ENCODE measurements at places on chromosomes 2 and 18. TPM values are rescaled to one million over a fixed set of nuclear protein-coding genes. Genes with fewer than 3 reads are reported as not detected.

Gene CAVIN2
- not detected for total RNA-seq

GRCh38 chr2:16617282-16618266, 48.1 kb downstream of the CYRIA start:
- DNase-seq, result no peak
- peaks cover 4% of the 10 kb centered on the region for H3K27me3 ChIP-seq
- H3K27ac ChIP-seq, result no peak overlapping the region

- H3K36me3 ChIP-seq, result no peaks in the 10 kb centered on the region
- no peak for DNase-seq
- H3K27me3 ChIP-seq, result peaks cover 32% of the 10 kb centered on the region
- no peak overlapping the region for H3K4me3 ChIP-seq
Observed at GRCh38 chr2:177998996-177999395, 73.6 kb downstream of the PDE11A start.

GRCh38 chr18:9454061-9454703, 21.1 kb upstream of the RALBP1 start:
- H3K27ac ChIP-seq, result no peak overlapping the region
- no peaks in the 10 kb centered on the region for H3K4me1 ChIP-seq
- no peaks in the 10 kb centered on the region for H3K36me3 ChIP-seq
- DNase-seq, result no peak

DNA sequence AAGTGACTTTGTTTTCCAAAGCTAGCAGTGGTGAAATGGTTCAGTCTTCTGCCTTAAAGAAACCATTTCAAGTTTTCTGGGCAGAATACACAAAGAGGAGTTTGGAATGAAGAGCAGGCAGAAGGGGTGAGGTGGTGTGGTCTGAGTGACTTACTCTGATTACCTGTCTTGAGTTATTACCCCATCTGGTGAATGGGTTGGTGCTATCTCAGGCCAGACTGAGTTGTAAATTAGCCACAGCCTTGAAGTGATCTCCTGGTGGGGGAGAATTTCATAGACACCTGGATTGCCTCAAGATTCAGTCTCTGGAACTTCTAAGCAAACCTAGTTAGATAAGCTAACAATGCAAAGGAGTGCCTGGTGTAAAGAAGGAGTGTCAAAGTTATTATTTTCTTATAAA, 983.5 kb upstream of the NXPH2 start:
- H3K4me3 ChIP-seq, result no peak overlapping the region
- no peaks in the 10 kb centered on the region for H3K27me3 ChIP-seq
- no peaks in the 10 kb centered on the region for H3K4me1 ChIP-seq
- H3K27ac ChIP-seq, result no peak overlapping the region
- H3K36me3 ChIP-seq, result no peaks in the 10 kb centered on the region
